ENCODE measurements at places on chromosomes 4 and X. TPM values are rescaled to one million over a fixed set of nuclear protein-coding genes. Genes with fewer than 3 reads are reported as not detected.

DNA sequence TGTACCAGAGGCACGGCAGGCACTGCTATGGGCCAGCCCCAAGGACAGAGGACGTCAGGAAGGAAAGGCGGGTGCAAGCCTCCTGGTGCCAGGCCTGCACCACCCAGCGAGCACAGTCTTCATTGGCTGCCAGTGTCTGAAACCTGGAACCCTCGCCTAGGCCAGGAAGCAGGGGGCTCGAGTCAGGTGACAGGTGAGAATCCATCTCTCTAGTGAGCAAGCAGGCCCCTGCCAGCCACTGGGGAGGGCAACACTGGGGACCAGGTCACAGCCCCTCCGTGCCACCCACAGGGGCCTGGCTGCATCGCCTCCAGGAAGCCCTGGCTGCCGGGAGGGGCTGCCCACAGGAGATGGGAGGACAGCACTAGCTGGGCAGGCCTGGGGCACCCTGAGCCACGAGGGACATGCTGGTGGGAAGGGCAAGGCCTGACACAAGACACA lies 6.9 kb upstream of the HAUS3 start:
- H3K4me3 ChIP-seq, result no peak overlapping the region
- peaks cover 2% of the 10 kb centered on the region for H3K27me3 ChIP-seq
- H3K4me1 ChIP-seq, result peaks cover 10% of the 10 kb centered on the region
- no peak overlapping the region for H3K27ac ChIP-seq
- H3K36me3 ChIP-seq, result no peaks in the 10 kb centered on the region

The VEGFD gene
- not detected for total RNA-seq

The GBA3 gene
- not detected for total RNA-seq

DNA sequence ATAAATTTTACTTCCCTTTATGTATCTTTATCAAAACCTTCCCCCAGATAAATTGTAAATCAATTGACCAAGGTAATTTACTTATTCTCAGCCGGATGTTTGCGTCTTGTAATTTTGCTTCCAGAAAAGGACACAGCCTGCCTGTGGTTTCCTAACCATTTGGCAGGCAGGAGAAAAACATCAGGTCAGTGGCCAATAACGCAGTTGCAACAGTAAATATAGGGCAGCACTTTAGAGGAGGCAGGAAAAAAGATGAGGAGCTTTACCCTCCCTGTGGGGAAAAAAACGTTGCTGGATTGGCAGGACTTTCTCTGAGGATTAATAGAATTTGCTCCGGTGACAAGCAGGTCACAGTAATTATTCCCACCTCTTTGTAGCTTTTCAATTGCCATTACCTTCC lies 2618.1 kb downstream of the ARAP2 start:
- no peak for DNase-seq

The MTMR8 gene
- 4.1 TPM for total RNA-seq

- no peak overlapping the region for H3K27ac ChIP-seq
- no peaks in the 10 kb centered on the region for H3K36me3 ChIP-seq
- H3K4me3 ChIP-seq, result no peak overlapping the region
- H3K4me1 ChIP-seq, result no peaks in the 10 kb centered on the region
- DNase-seq, result no peak
These were observed 10.8 kb downstream of the CXCL8 start for GRCh38 chr4:73751166-73751565.

The TLR1 gene
- 1.9 TPM for total RNA-seq

DNA sequence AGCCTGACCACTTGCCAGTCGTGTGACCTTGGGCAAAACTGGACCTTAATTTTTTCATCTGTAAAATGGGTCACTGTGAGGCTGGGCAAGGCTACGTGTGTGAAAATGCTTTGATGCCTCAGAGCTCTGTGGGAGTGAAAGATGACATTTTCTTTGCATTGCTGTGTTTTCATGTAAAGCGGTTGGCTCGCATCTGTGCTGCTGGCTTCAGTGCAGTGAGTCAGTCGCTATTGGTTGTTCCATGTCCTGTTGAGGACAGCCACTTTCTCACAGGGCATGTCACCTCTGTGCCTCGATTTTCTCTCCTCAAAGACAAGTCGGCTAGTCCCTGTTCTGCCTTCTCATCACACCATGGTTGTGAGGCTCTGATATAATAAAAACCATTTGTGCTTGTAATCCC lies 4.4 kb downstream of the MTMR1 start:
- peaks cover 17% of the 10 kb centered on the region for H3K36me3 ChIP-seq
- H3K27ac ChIP-seq, result peak overlapping the region; percentile 97
- peak overlapping the region; percentile 64 for H3K4me3 ChIP-seq
- DNase-seq, result no peak
- no peaks in the 10 kb centered on the region for H3K27me3 ChIP-seq

The USP27X gene
- total RNA-seq, result 1.2 TPM

GRCh38 chrX:110003167-110004156 lies 548 bp downstream of the TMEM164 start:
- H3K27ac ChIP-seq, result peak overlapping the region; percentile 86
- peaks cover 31% of the 10 kb centered on the region for H3K4me1 ChIP-seq
- no peaks in the 10 kb centered on the region for H3K27me3 ChIP-seq
- DNase-seq, result no peak

The GAGE12E gene
- total RNA-seq, result not detected

The HPSE gene
- total RNA-seq, result 23.1 TPM

DNA sequence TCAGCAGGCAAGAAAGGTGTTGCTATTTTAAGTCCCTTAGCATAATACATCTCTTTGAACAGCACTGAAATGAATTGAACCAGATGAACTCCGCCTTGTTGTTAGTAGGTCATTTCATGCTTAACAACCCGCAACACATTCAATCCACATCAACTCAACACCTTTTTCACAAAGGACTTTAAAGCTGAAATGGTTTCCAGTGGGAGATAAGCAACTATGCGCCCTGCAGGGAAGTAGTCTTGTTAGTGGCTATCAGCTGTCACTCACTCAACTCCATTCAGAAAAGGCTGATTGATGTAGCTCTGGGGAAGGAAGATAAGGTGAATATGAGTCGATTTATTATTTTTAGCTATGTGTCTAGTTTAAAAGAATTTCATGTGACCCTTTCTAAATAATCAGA lies 46.0 kb downstream of the ATP8A1 start:
- H3K27me3 ChIP-seq, result no peaks in the 10 kb centered on the region
- peaks cover 28% of the 10 kb centered on the region for H3K36me3 ChIP-seq
- DNase-seq, result no peak
- no peak overlapping the region for H3K27ac ChIP-seq
- H3K4me1 ChIP-seq, result peaks cover 6% of the 10 kb centered on the region

The CTAG1B gene
- total RNA-seq, result not detected

DNA sequence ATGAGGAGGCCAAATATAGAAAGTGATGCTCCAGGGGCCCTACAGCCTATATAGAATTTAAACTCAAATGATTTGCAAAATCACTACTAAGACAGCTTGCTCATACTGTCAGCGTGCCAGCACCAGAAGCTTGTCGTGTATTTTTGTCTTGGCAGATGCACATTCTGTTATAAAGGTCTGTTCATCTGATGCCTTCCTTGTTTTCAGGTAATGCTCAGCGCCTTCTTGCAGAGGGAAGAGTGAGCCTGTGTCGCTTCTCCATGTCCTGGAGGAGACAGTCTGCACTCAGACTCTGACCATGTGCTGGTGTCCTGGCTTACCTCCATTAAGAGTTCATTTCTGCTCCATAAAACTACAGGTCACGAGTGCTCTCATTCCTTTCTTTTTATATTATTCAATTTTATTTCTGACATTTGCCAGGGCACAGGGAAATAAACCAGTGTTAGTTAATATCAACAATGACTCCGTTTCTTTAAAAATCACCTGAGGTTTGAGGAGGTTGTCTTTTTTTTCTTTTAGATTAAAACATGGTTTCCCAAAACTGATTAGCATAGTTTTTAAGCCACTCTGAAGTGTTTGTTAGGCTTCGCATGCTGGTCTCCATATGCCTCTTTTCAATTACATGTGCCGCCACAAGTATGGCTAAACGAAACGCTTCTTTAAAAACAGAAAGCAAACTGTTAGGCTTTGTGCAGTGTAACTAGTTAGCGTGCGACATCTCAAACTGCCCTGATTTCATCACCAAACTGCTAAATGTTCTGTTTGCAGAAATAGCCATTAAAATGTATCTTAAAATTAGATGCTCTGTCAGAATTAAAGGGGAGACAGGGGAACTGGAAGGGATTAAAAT lies 215.2 kb upstream of the GK2 start:
- no peaks in the 10 kb centered on the region for H3K36me3 ChIP-seq
- H3K4me1 ChIP-seq, result no peaks in the 10 kb centered on the region
- H3K27me3 ChIP-seq, result peaks cover 2% of the 10 kb centered on the region
- H3K27ac ChIP-seq, result no peak overlapping the region
- DNase-seq, result no peak

The IL13RA2 gene
- not detected for total RNA-seq

DNA sequence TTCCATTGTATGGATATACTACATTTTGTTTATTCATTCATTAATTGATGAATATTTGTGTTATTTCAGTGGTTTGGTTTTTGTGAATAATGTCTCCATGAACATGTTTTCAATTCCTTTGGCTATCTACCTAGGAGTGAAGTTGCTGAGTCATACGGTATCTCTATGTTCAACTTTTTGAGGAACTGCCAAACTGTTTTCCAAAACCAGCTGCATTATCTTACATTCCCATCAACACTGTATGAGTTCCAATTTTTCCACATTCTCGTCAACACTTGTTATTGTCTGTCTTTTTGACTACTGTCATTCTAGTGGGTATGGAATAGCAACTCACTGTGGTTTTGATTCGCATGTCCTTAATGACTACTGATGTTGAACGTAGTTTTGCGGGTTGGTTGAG lies 388.6 kb upstream of the MAGEB2 start:
- no peak for DNase-seq
- H3K36me3 ChIP-seq, result no peaks in the 10 kb centered on the region
- H3K4me3 ChIP-seq, result no peak overlapping the region

- no peak for DNase-seq
- no peaks in the 10 kb centered on the region for H3K36me3 ChIP-seq
- no peaks in the 10 kb centered on the region for H3K27me3 ChIP-seq
- no peaks in the 10 kb centered on the region for H3K4me1 ChIP-seq
- H3K4me3 ChIP-seq, result no peak overlapping the region
These were observed 13.7 kb upstream of the SLIT2 start for GRCh38 chr4:20237894-20238537.

DNA sequence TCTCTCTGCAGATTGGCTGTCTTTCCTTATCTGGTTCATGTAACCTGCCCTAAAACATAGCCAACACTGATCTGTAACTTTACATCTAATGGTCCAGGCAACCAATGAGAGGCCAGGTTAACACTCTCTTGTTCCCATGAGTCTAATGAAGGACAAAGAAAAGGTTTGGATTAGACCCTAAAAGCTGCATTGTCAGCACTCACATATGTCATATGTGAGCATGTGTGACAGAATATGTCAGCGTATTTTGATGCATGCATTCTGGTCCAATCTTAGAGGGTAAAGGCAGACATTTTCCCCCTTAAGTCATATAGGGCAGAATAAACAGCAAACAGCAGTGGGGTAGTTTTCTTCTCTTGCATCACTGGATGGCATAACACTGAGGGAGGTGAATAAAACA lies 3.7 kb downstream of the NDST3 start:
- no peak for DNase-seq
- no peak overlapping the region for H3K4me3 ChIP-seq
- peaks cover 5% of the 10 kb centered on the region for H3K4me1 ChIP-seq
- peaks cover 23% of the 10 kb centered on the region for H3K27me3 ChIP-seq

DNA sequence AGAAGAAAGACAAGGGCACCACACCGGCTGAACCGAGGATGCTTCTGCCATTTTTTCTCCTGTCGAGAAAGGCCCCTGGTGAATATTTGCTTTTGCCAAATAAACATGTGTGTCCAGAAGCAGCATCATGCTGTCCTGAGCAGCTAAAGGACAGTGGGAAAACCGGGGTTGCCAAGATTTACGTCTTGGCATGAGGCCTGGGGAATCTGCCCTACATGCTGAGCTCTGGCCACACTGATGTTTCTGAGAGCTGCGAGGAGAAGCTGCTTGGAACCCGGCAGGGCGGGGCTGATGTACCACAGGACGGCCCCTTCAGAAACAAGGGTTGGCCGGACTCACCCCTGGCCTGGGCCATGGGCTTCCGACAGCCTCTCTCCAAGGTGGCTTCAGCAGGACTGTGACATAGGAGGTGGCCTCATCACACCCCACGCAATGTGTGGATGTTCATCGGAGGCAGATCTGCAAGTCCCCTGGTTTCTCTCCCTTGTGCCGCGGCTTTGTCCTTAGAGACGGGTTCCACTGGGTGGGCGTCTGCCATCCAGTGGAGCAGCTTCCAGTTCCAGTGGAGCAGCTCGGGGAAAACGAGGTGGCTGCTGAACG lies 42.2 kb upstream of the SORCS2 start:
- H3K36me3 ChIP-seq, result no peaks in the 10 kb centered on the region
- H3K4me1 ChIP-seq, result no peaks in the 10 kb centered on the region
- no peak overlapping the region for H3K4me3 ChIP-seq
- no peaks in the 10 kb centered on the region for H3K27me3 ChIP-seq
- no peak for DNase-seq
- no peak overlapping the region for H3K27ac ChIP-seq

DNA sequence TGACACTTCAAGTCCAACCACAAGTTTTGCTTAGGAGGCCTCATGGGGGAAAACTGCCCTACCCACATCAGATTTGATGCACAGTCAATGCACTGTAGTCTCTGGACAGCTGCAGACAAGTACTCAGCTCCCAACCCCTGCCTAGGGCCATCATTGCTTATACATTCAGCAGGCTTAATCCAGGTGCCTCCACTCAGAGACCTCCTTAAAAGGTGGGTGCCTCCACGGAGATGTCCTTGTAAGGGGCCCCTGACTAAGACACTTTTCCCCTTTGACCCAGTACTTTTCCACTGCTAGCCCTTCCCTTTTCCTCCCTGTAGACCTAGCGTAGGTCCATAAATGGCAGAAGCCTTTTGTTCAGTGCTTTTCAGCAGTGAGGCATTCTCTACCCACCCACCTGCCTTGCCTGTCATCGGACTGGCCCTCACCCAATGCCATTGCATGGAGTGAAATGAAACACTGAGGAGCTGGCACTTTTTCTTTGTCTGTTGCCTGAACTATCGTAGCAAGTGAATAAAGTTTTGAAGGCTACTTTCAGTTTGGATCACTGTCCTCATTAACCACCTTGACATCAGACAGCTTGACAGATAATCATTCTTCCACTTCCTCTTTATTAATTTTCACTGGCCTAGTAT lies 23.8 kb upstream of the PLK4 start:
- H3K4me3 ChIP-seq, result no peak overlapping the region
- H3K36me3 ChIP-seq, result peaks cover 6% of the 10 kb centered on the region
- peaks cover 2% of the 10 kb centered on the region for H3K27me3 ChIP-seq
- DNase-seq, result no peak

- H3K36me3 ChIP-seq, result peaks cover 16% of the 10 kb centered on the region
- no peak overlapping the region for H3K4me3 ChIP-seq
- H3K4me1 ChIP-seq, result peaks cover 35% of the 10 kb centered on the region
- no peak overlapping the region for H3K27ac ChIP-seq
- peaks cover 1% of the 10 kb centered on the region for H3K27me3 ChIP-seq
These were observed 4.0 kb upstream of the KANTR start for GRCh38 chrX:53089925-53090324.
